ENCODE measurements at places on chromosomes 3 and 15. TPM values are rescaled to one million over a fixed set of nuclear protein-coding genes. Genes with fewer than 3 reads are reported as not detected.
A peak's percentile ranks its signal among the peaks of the same experiment; 100 is the strongest.

DNA sequence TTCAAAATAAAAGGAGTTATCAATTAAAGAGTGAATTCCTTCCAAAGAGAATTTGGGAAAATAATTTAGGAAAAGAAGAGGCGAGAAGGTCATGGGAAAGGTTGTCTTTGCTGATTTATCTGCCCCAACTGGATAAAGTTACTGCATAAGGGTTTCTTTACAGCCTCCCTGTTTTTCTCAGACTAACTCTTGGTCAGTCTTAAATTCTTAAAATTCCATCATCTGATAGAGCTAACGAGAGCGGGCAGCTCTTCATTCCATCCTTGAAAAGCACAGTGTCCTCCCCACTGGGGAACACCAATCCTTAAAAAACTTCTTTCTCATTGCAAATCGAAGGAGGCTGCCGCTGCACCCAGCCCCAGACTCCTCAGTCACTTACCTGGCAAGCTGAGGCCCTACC, 107.2 kb downstream of the PGPEP1L start:
- no peak for DNase-seq

GRCh38 chr3:128549283-128550112, 56.5 kb upstream of the GATA2 start:
- no peak for DNase-seq

GRCh38 chr3:43905157-43905556, 214.4 kb downstream of the ABHD5 start:
- DNase-seq, result no peak

The SNRPA1 gene
- 104 TPM for total RNA-seq

The TNFSF10 gene
- total RNA-seq, result 0.20 TPM

The UQCC5 gene
- 14.1 TPM for total RNA-seq

DNA sequence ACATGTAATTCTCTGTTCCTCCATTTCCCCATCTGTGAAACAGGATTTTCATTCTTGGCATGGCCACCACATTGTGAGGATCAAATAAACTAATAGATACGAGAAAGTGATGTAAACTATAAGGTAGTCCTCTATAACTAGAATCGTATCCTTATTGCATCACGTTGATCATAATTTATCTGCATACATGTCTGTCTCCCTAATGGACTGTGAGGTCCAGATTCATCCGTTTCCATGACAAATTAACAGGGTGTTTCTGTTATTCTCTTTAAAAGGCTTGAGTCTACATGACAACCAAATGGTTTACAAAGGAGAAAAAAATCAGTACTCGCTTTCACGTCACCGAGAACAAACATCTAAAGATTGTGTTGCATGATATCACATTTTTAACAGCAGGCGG, 53.0 kb downstream of the SST start:
- no peak for DNase-seq

DNA sequence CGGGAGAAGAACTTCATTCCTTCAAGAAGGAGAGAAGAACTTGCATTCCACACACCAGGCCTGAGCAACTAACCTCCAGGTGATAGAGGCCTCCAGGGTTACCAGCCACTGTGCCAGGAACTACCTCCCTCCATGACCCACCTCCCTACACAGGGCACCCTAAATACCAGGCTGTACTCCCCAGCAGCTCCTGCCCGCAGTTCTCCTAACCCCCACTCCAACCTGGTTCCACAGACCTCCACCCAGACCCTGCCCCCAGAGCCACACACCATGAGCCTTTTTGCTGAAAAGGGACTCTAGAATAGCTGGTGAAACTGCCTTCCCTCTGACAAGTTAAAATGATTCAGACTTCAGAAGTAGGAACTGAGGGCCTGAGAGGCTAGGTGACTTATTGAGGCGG, 8.2 kb downstream of the IGDCC3 start:
- no peak for DNase-seq

GRCh38 chr3:99242271-99242670, 340.8 kb upstream of the DCBLD2 start:
- DNase-seq, result no peak

- DNase-seq, result no peak
These were observed 76.1 kb downstream of the CD200 start for GRCh38 chr3:112409041-112409440.

GRCh38 chr3:38297947-38298711, 16.0 kb downstream of the SLC22A14 start:
- peak; percentile 15 for DNase-seq

DNA sequence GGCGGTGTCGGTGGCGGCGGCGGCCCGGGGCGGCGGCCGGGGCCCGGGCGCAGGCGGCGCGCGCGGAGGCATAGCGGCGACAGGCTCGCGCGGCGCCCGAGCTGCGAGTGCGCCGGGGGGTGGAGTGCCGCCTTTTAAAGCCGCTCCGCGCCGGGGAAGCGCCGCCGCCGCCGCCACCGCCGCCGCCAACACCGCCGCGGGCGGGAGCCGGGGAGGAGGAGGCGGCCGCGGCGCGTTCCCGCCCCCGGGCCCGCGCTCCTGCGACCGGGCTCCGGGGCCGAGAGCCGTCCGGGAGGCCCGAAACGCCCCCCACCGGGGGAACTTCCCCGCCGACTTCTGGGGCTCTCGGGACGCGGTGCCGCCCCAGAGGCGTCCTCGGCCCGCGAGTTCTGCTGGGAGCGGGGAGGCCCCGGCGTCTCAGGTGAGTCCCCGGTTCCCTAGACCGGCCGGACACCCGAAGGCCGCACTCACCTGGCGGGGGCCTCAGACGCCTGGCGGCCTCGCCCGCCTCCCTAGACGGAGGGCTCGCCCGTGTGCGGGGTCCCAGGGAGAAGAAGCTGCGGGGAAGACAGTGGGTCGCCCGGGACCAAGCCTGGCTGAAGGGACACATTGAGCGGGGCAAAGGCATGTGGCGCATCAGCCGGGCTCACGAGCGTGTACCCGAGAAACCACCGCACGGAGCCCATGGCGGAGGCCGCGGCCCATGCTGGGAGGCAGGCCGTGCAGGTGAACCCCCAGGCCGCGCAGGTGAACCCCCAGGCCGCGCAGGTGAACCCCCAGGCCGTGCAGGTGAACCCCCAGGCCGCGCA, at the start of gene PCSK6:
TSS of gene PCSK6 (minus strand) at position 109 of the 809 bp plus-strand sequence. CDS start at position 72, 37 bp downstream.
- no peak for DNase-seq

DNA sequence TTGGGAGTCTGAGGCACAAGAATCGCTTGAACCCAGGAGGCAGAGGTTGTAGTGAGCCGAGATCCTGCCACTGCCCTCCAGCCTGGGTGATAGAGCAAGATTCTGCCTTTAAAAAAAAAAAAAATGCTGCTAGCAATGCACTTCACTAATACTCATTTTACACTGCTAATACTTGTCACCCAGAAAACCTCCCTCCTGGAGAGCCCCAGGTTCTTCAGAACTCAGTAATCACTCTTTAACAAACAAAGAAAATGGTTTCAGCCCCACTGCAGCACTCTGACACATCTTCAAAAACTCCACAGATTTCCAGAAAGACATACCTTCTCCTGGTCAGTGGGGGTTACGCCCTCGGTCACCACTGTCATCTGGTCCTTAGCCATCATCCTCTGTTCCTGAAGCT, 366.7 kb downstream of the SHQ1 start:
- DNase-seq, result no peak

DNA sequence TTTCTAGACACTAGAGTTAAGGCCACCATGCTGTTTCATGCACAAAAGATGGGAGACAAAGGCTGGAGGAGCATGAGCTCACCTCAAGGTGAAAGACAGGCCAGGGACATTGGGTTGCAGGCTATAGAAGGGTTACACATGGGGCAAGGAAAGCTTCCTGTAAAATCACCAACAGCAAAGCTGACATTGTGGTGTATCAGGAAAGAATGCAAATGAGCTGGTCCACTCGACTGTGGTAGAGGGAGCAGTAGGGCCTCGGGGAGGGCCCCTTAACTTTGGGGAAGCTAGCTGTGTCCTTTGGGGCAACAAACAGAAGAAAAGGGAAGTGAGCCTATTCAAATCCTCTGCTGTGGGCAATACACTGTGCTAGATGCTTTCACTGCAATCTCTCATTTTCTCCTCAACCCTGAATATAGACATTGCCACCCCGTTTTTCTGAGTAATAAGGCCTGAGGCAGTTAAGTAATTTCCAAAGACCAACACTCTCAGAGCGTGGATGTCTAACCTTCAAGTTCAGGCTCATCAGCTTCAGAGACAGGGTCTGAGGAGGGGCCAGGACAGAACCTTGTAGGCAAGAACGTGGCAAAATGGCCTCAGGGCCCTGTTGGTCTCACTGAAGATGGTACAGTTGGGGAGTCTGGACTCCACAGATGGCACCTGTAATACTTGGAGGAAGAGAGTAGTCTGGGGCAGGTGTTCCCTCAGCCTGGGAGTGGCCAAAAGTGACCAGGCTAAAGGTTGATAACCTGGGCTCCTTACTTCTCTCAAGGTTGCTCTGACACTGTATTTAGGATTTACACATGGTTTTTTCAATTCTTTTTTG, 24.1 kb downstream of the CX3CR1 start:
- DNase-seq, result no peak

DNA sequence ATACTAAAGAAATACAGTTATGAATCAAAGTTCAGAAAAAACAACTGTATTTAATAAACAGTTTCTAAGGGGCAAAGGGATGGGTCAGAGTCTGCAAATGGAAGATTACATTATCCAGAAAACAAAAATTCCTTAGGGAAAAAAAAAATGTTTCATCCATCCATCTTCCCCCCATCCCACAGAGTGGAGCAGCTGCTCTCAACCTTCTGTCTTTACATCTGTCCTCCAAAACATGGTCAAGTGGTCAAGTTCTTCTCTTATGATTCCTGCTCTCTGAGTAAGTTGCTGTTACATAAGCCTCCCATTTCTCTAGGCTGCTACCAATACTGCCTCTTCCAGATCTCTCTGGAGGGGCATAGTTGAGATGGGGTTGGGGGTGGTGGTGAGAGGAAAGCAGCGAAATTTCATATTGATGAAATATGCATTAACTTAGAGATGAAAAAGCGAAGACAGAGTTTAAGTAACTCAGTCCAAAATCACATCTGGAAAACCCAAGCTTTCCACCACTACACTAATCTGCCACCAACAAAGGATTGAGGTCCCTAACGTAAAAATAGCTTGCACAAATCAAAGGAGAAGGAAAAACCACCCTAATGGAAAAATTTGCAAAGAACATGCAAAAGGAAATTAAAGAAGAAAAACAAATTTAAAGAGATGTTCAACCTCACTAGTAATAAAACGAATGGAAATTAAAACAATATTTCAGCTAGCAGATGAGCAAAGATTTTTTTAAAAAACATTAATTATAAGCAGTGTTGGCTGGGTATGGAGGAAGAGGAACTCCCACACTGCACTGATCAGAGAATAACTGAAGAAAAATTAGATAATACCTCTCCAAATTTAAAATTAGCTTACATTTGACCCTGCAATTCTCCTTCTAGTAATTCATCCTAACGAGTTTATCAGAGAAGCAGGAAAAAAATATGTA, 109.5 kb downstream of the ST8SIA2 start:
- no peak for DNase-seq

DNA sequence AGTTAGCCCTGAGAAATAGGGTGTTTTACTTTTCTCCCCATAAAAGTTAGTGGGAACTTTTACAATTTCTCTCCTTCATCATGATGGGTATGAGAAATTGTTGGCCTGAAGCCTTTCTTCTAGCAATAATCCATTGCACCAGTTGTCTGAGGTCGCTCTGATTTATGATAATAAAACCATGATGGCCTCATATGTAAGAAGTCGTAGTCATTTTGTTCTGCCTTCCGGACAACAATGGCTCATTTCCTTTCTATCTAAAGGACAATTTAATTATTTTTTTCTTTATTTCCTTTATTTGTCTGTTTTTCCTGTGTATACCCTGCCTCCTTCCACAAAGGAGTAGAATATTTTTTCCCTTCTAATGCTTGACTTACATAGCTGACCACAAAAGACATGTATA, 31.6 kb upstream of the GNB4 start:
- DNase-seq, result no peak

The CD86 gene
- total RNA-seq, result not detected

GRCh38 chr3:183202004-183202722, 39.6 kb upstream of the LAMP3 start:
- no peak for DNase-seq

- DNase-seq, result no peak
These were observed 95.3 kb downstream of the PDZRN3 start for GRCh38 chr3:73529308-73530021.

DNA sequence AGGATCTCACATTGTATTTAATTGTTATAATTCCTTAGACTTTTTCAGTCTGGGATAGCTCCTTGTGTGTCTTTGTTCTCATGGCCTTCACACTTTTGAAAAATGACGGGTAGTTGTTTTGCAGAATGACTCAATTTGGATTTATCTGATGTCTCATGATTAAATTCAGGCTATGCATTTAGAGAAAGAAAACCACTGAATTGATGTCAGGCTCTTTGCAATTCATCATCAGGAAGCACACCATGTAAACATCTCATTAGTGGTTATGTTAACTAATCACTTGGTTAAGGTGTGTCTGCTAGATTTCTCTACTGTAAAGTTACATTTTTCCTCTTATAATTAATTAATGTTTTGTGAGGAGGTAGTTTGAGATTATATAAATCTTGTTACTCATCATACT, 8.0 kb upstream of the SLC22A13 start:
- DNase-seq, result no peak

- DNase-seq, result no peak
These were observed 4.0 kb upstream of the TBC1D21 start for GRCh38 chr15:73869216-73869995.

The PLA2G4B gene
- 4.7 TPM for total RNA-seq

The MYRIP gene
- total RNA-seq, result 0.44 TPM

DNA sequence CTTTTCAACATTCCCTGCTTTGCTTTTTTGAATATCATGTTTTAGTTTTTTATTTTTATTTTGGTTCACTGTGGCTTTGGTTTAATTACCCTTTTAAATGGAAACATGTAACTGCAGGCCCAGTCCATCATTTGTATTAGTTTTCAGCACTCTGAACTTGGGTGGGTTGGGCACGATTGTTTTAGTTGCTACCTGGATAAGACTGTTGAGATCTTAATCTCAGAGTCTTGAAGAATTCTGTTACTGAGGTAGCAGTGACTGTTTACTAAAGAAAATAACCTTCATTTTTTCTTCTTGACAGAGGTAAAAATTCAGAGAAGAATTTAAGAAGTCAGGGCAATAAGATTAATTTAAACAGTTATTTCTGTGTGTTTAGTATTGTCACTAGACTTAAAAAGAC, 15.2 kb downstream of the PLCL2 start:
- DNase-seq, result no peak

GRCh38 chr3:84958495-84959469, at the start of gene CADM2:
Gene CADM2 (plus strand): TSS chr3:84958989.
- DNase-seq, result no peak

Measured in HCT116 (cell line).